Tongue (tissue), 3 donors: ENCODE measurements at places on chromosomes 12 and 14.

DNA sequence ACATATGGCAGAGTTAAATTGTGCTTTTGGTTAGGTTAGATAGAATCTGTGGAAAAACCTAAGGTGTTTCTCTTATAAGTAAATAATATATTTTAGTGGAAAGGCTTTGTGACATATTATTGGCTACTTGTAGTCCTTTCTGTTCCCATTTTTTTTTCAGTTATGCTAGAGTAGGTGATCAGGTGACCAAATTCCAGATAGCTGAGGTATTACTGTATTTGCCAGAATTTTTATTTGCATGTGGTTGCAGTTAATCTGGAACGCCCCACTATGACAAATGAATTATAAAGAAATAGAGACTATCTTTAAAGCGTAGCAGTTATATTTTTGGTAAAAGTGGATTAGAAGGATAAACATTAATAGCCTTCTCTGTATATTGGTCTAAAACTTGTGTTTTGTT, 52.0 kb downstream of the ARHGAP5 start:
- peak; percentile 49 for DNase-seq

DNA sequence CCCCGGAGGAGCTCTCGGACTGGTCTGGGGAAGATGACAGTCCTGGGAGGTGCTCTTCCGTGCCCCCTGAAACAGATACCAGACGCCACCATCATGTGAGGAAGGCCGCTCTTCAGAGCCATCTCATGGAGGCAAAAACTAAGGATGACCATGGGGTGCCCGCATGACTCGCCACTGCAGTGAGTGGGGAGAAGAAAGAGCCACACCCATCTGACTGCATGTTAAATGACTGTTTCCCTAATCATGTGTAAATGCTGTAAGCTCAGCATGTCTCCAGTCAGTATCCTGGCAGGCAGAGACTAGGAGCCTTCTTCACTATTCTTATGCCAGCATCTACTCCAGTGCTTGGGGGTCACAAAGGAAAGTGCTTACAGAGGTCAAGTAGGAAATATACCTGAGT, 4.0 kb downstream of the STON2 start:
- no peak for DNase-seq

GRCh38 chr14:54440873-54441868, at the start of gene CNIH1:
Gene CNIH1 (minus strand): TSS chr14:54441374. CDS start chr14:54441327, 47 bp downstream.
- DNase-seq, result peak; percentile 97

DNA sequence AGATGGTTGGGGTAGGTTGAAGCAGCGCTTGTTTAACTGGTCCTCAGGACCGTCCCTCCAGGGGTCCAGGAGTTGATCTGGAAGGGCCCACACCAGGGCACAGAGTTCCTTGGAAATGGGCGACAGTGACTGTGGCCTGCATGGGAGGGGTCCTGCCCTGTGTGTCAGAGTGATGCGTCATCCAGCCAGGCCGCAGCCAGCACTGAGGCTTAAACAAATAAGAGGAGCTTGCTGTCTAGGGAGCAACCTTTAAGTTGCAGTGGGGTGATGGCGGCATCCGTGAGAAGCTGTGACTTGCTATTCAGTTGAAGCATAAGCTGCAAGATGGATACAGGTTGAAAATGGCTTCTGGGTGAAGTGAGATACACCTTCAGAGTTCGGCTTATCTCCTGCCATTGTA, 20.2 kb downstream of the DCAF4 start:
- no peak for DNase-seq

DNA sequence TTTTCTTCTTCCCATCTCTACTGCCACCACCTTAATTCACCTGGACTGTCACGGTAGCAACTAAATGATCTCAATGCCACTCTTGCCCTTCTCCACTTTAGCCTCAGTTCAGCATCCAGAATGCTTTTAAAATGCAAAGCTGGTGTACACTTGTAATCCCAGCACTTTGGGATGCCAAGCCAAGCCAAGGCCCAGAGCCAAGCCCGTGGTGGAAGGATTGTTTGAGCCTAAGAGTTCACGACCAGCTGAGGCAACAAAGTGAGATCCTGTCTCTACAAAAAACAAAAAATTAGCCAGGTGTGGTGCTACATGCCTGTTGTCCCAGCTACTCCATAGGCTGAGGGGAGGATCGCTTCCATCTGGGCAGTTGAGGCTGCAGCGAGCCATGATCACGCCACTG, 5.9 kb downstream of the CIPC start:
- DNase-seq, result no peak

DNA sequence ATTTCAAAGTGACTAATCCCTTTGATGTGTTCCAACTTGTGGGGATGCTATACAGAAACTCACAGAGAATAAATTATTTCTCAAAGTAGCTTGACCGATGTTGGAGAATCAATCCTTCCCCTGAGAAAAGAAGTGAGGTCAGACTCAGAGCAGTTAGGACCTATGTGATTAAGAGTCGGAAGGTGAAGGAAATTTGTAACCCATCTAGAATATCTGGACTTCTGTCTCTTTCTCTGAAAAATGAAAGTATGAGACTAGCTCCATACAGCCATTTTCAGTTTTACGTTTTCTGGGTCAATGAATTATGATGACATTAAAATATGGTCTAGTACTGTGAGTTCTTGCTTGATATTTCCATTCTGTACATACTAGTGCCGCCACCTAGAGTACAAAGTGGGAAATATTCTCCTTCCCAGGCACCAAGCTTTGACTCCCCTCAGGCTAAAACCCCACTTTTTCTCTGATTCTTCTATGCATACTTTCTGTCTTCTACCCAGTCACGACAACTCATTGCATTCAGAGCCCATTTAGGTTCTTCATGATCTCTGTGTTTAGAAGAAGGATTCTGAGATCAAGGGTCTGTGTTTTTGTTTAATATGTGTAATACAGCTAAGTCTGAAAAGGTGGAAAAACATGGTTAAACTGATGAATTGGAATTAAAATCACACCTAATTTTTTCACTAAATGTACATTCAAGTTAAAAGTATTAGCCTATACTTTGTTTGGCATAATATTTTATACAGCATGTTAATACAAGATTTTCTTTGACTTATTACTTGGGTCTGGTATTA, 6.9 kb upstream of the NTS start:
- peak; percentile 75 for DNase-seq

- no peak for DNase-seq
Observed at GRCh38 chr12:90791445-90791844, 163.5 kb downstream of the CCER1 start.

- no peak for DNase-seq
Observed at GRCh38 chr12:105099356-105099755, 8.2 kb upstream of the WASHC4 start.

DNA sequence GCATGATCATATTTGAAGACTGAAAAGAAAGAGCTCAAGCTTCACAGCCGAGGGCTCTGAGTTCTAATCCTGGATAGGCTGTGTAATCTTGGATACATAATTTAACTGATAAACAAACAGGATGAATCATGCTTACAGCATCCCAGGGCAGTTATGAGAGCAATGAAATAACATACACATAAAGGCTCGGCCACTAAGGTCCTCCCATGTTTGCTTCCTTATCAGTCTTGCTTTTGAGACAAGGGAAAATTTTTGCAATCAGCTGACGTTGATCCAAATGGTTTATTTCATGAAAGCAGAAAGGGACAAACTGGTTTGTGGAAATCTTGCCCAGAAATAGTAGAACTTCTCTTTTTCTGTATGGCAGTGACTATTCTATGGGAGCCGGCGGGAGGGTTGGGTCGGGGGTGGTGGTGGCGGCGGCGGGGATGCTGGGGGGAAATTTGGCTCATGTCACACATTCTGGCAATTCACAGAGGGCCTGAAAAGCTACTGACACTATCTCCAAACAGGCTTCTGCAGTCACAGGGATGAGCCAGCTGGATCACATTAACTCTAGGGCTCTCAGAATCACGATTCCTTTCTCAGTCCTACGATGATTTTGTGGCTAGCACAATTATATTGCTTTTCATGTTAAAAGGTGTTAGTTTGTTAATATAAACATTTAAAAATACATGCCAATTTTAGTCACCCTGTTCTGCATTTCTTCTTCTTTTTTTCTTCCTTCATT, 124.5 kb downstream of the SLC8A3 start:
- no peak for DNase-seq

GRCh38 chr14:99716850-99717681, 33.0 kb downstream of the CYP46A1 start:
- DNase-seq, result no peak

GRCh38 chr14:54893151-54893760, 9.4 kb downstream of the GCH1 start:
- DNase-seq, result peak; percentile 51

DNA sequence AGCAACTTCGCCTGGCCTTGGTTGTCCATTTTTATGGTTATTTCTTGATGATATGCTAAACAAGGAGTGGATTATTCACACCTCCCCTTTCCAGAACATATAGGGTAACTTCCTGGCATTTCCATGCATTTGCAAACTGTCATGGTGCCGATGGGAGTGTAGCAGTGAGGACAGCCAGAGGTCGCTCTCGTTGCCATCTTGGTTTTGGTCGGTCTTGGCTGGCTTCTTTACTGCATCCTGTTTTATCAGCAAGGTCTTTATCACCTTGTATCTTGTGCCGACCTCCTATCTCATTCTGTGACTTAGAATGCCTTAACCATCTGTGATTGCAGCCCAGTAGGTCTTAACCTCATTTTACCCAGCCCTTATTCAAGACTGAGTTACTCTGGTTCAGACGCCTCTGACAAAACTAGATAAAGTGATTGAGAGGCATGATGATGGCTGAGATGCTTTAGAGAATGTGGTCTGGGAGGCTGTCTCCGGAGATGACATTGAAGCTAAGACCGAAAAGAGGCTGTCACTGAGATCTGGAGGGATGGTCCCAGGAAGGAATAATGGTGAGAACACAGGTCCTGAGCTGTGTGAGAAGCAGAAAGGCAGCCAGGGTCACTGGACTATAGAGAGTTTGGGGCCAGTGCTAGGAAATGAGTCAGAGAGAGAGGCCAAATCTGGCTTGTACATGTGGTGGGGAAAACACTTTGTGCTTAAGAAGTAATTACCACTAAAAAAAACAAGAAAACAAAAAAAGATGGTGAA, 2.9 kb downstream of the GLT1D1 start:
- DNase-seq, result no peak

DNA sequence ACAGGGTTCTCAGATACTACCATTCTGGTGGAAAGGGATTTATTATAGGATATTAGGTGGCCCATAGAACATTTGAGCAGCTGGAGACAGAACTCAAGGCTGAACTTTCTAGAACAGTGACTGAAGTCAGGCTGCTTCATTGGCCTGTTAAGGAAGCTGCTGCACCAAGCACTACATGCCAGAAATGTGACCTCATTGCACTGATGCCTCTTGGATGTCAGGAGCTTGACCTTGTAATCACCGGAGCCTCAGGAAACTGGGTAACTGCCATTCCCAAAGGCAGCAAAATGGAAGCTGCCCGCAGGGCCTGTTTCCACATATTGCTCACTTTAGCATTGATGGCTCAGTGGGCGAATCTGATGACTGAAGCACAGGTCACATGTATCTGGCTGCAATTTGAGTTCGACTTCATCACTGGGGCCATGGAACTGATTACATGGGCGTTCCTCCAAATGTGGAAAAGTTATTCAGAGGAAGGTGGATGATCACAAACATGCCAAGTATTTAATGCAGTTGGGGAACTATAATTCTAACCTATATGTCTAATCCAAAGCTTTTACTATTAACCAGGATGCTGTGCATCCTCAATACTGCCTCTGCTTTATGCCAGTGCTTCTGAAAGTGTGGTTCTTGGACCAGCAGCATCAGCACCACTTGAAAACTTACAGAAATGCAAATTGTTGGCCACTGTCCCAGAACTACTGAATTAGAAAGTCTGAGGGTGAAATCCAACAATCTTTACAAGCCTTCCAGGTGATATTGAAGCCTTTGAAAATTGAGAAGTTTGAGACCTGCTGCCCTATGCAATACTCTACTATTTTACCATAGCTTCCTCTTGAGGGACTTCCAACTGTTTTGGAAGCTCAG, 337.2 kb upstream of the NAV3 start:
- no peak for DNase-seq

- no peak for DNase-seq
Observed at GRCh38 chr14:105309371-105309770, 5.2 kb upstream of the PACS2 start.

GRCh38 chr12:95077341-95077740, 3.9 kb upstream of the NR2C1 start:
- no peak for DNase-seq

GRCh38 chr14:80944861-80945617, 3.5 kb upstream of the CEP128 start:
- no peak for DNase-seq

- peak; percentile 67 for DNase-seq
Observed at GRCh38 chr14:70425354-70425753, 8.5 kb upstream of the SYNJ2BP start.

DNA sequence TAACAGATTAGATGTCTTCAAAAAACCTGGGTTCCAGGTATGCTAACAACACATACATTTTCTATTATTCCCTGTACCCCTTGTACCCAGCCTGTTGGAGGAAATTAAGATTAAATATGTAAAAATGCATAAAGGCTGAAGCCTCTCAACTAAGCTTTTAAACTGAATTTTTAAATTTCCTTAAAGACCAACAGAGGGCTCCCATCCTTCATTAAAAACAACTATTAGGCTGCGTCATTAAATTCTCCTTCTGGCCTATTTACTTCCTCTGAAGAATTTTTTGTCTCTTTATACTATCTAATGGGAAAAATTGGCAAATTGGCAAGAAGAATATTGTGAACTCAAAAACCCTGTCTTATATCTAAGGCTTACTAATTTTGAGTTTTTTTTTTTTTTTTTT, 21.8 kb downstream of the SENP1 start:
- DNase-seq, result peak; percentile 33

DNA sequence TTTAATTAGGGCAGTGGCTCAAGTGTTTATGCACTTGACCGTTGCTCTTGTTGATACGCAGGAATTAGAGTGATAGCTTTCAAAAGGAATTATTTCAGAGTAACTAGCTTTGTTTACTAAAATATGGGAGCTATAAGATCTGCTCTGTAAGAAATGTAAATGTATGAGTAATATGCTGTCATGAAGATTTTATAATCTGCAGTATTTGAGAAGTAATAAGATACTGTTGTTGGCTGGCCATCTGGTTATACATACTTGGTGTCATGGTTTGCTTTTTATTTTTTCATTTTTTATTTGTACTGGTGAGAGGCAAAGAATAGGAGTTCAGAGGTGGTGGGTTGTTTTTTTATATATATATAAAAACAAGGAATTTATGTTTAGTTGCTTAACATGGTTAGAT, 58.5 kb downstream of the PLXNC1 start:
- DNase-seq, result no peak

DNA sequence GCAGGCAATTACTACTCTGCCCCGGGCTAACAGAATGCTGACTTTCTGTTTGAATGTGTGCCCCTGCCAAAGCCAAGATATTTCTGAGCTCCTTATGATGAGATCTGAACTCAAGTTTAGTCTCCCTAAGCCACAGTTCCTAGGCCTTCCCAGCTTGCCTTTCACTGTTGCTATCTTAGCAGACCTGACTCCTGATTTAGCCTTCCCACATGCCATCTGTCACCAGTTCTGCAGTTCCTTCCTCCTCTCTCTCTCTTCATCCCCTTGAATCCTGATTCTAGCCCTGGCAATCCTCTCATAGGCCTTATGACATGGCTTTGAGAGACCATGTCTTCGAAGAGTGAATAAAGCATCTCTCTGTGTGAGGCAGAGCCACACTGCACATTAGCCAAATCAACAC, 12.5 kb upstream of the SAMD4A start:
- no peak for DNase-seq
